ENCODE measurements at places on chromosomes 7 and 10. TPM values are rescaled to one million over a fixed set of nuclear protein-coding genes. Genes with fewer than 3 reads are reported as not detected.
A peak's percentile ranks its signal among the peaks of the same experiment; 100 is the strongest.

ALDH18A1 gene
- total RNA-seq, result 172 TPM

DNA sequence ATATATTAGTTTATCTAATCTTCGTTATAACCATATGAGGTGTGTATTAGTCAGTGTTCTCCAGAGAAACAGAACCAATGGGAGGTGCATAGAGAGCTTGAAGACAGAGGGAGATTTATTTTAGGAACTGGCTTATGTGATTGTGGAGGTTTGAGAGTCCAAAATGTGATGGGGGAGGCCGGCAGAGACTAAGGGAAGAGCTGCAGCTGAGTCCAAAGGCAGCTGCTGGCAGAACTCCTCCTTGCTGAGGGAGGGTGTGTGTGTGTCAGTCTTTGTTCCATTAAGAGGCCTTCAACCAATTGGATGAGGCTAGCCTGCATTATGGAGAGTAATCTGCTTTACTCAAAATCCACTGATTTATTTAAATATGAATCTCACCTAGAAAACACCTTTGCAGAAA, 165.1 kb downstream of the SH3PXD2A start:
- DNase-seq, result no peak
- no peak overlapping the region for H3K27ac ChIP-seq
- H3K27me3 ChIP-seq, result peaks cover 41% of the 10 kb centered on the region
- no peaks in the 10 kb centered on the region for H3K36me3 ChIP-seq

DNA sequence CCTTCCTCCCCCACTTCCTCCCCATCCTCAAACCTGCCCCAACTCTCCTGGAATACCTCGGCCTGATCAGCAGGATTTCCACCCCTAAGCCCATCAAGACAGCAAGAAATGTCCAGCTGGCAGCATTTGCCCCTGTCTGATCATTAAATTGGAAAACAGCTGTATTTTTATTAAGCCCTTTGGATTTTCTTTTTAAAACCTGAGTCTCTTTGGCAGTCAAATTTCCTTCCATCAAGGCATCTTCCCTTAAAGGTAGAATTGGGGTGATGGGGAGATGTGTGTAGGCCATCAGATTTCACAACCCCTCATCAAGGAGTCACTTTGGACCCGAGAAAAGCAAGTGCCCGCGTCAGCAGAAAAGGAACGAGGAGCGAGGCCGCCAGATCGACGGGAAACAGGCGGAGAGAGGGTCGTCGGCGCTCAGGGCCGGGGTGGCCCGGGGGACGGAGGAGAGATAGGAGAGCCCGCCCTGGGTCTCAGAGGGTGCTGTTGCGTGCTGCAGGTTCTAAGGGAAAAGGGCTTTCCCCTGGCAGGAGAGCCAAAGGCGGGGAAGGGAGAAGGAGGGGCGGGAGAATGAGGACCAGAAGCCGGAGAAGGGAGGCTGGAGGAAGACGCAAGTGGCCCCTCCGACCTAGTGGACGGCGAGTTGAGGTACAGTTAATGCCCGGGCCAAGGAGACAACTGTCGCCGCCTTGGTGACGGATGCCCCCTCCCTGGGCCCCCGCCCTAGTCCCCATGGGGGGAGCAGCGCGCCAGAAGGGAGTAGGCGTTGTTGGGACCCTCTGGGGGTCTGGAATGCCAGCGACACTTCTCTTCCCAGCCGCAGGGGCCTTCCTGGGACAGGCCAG, 11.5 kb upstream of the GATA3 start:
- no peak for DNase-seq
- H3K27ac ChIP-seq, result no peak overlapping the region
- H3K4me1 ChIP-seq, result peaks cover 6% of the 10 kb centered on the region

DNA sequence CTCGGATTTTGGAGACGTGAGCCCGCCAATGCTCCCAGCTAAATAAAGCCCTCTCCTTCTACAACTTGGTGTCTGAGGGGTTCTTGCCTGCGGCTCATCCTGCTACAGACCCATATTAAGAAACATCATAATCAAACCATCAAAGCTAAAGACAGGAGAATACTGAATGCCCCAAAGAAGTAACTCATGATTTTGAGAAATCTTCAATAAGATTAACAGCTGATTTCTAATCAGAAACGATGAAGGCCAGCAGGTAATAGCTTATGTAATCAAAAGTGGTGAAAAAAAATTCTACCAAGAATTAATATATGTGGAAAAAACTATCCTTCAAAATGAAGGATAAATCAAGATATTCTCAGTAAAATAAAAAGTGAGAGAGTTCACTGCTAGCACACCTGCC, 130.3 kb downstream of the DNAJC1 start:
- H3K27ac ChIP-seq, result no peak overlapping the region
- no peaks in the 10 kb centered on the region for H3K4me1 ChIP-seq
- DNase-seq, result no peak
- H3K36me3 ChIP-seq, result peaks cover 43% of the 10 kb centered on the region
- H3K27me3 ChIP-seq, result no peaks in the 10 kb centered on the region

VAX1 gene
- total RNA-seq, result 0.23 TPM

DNA sequence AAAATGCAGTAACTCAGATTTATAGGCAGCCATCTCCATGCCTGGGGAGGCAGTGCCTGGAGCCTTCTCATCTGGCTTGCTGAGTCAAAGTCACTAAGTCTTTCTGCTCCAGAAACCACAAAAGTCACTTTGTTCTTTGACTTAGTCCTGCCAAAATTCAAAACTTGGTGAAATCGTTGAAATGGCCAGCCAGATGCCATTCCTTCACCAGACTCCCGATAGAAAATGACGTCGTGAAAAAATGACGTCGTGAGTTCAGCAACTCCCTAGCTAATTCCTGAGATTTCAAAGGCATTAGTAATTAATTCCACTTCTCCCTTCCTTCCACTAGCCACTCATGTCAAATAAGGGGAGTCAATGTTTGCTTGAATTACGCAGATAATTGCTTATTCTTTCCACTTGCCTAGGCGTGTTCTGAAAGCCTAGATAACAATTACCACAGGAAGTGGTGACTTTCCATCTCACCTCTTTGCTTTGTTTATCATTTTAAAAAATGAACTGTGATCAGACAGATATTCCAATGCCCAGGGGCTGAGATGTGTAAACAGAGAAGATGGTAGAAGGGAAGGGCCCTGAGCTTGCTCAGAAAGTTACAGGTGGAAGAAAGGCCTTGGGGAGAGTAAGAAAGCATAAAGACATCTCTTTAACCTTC, 48.5 kb upstream of the OSBPL3 start:
- no peak overlapping the region for H3K4me3 ChIP-seq
- no peak overlapping the region for H3K27ac ChIP-seq
- no peak for DNase-seq
- no peaks in the 10 kb centered on the region for H3K27me3 ChIP-seq

CACNB2 gene
- total RNA-seq, result 2.2 TPM

DNA sequence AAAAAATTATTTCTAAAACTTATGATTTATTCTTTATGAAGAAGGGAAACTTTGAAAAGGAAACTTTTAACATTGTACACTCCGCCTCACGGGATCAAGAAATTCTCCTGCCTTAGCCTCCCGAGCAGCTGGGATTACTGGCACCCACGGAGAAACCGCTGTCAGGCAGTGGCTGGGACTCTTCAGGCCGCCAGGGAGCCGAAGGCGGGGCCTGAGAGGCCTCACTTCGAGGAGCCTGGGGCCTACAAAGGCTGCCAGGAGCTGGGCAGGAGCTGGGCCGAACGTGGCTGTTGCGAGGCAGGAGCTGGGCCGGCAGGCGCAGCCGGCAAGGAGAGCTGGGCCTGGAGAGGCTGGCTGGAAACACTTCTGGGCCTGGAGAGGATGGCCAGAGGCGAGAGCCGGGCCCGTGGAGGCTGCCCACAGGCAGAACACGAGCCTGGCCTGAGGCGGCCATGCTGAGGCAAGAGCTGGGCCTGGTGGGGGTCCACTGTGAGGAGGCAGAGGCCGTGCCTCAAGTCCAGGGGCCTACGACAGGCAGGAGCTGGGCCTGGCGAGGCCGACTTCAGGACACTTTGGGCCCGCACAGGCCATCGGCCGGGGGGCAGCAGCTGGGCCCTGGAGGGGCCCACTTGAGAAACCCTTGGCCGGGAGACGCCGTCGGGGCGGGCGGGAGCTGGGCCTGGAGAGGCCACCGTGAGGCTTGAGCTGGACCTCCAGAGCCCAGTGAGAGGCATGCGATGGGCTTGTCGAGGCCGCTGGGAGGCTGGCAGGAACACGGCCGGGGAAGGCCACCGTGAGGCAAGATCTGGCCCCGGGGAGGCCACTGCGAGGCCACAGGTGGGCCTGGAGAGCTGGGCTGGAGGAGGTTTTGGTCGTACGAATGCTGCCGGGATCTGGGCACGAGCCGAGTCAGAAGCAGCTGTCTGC, 23.7 kb downstream of the MDH2 start:
- no peaks in the 10 kb centered on the region for H3K36me3 ChIP-seq
- H3K27ac ChIP-seq, result peak overlapping the region; percentile 67
- no peaks in the 10 kb centered on the region for H3K27me3 ChIP-seq
- no peak for DNase-seq

DNA sequence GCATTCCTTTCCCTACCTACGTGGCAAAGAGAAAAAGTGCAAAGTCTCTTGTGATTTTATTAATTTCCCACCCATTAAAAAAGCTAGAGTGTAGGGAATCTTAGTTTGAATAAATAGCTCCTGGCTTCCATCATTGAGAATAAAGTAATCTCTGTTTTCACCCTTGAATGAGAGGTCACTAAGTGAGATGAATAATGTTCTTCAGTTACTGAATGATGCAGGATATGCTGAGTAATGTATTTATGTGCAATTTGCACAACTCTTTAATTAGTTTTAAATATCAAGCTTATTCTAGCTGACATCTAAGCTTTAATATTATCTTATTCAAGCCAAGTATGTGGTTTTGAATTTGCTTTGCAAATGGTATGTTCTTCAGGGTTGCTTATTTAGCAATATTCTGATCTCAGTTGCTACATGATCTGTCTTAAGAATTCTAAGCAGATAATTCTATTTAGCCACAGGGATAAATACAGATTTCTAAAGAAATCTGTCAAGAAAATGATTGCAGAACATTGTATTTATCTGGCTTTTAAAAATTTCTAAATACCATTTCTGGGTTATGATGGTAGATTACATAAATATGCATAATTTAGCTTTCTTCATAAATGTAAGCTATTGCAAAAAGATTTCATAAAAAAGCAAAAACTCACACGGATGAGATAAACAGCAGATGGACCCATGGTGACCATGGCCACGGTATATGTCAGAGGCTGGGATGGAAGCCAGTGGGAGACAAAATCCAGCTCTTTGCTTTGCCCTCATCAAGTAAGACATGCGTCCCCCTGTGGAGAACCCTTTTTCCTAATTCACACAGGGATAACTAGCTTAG, 141.0 kb downstream of the MACC1 start:
- no peaks in the 10 kb centered on the region for H3K36me3 ChIP-seq
- H3K4me3 ChIP-seq, result no peak overlapping the region
- H3K27me3 ChIP-seq, result no peaks in the 10 kb centered on the region
- H3K27ac ChIP-seq, result no peak overlapping the region
- DNase-seq, result no peak
- peaks cover 4% of the 10 kb centered on the region for H3K4me1 ChIP-seq

SRRM3 gene
- total RNA-seq, result 4.9 TPM

GRCh38 chr7:98107313-98107721, 655 bp downstream of the LMTK2 start:
- no peaks in the 10 kb centered on the region for H3K27me3 ChIP-seq
- H3K4me3 ChIP-seq, result peak overlapping the region; percentile 87
- peak overlapping the region; percentile 22 for H3K27ac ChIP-seq
- DNase-seq, result no peak
- H3K36me3 ChIP-seq, result no peaks in the 10 kb centered on the region

SPDYE5 gene
- not detected for total RNA-seq

ZNF804B gene
- not detected for total RNA-seq

DNA sequence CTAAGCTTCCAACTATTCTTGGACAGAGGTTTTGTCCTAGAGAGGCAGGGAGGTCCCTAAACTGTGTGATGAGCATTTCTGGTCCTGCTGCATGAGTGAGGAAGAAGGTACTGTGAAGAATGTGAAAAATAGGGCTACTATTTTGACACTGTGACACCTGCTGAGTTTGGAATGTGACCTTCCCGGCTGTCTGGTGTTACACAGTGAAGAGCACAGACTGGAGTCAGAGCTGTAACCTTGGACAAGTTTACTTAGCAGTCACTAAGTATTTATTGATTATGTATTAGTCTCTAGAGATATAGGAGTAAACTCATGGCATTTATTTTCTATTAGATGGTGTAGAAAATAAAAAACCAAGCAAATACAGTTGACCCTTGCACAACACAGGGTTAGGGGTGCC, 12.3 kb downstream of the GOLGA7B start:
- DNase-seq, result no peak
- H3K4me3 ChIP-seq, result no peak overlapping the region
- H3K4me1 ChIP-seq, result no peaks in the 10 kb centered on the region
- peaks cover 50% of the 10 kb centered on the region for H3K27me3 ChIP-seq

- H3K27ac ChIP-seq, result no peak overlapping the region
- peaks cover 17% of the 10 kb centered on the region for H3K36me3 ChIP-seq
- no peak for DNase-seq
- H3K4me1 ChIP-seq, result no peaks in the 10 kb centered on the region
- H3K4me3 ChIP-seq, result no peak overlapping the region
These were observed 39.0 kb upstream of the ADRA2A start for GRCh38 chr10:111037858-111038257.

SPDYE11 gene
- not detected for total RNA-seq

GRCh38 chr10:117884093-117884492, 162.6 kb downstream of the RAB11FIP2 start:
- H3K36me3 ChIP-seq, result no peaks in the 10 kb centered on the region
- peaks cover 2% of the 10 kb centered on the region for H3K27me3 ChIP-seq
- no peak overlapping the region for H3K27ac ChIP-seq
- DNase-seq, result no peak
- no peak overlapping the region for H3K4me3 ChIP-seq

ASNS gene
- total RNA-seq, result 63.0 TPM

DNA sequence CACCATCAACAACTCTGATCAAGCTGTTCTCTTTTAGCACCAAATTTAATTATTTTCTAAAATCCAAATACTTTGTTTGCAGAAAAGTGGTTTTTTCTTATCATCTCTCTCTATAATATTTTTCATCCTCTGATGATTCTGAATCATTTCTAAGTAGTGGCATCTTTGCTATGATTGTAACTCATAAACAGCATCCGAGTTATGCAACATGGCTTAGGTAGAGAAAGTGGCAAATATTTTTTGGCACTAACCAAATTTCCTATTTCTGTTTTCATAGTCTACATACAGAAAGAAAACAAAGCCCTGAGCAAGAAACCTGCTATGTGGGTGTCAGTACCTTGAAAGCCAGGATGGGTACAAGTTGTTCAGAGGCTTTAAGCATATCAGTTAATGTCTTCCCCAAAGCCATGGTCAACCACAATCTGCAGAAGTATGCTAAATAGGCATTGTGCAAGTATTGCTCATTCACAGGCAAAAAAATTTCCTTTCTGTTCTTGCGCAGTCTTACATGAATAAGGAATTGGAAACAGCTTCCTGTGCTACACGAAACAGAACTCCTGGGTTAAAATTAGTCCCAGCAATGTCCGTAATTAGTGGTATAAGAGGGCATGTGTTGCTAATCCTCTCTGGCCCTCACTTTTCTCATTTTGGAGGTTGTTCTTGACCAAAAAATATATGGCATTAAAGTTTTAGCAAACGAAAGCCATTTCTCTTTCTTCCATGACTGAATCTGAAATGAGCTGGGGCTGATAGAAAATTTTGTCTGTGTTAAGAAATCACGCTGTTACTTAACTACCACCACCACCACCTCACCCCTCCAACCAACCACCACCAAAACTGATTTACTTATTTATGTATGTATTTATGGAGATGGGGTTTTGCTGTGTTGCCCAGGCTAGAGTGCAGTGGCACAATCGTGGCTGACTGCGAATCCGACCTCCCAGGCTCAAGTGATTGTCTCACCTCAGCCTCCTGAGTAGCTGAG, 325.6 kb upstream of the MAGI2 start:
- no peak overlapping the region for H3K4me3 ChIP-seq
- no peak for DNase-seq
- no peaks in the 10 kb centered on the region for H3K27me3 ChIP-seq

- DNase-seq, result no peak
- H3K4me3 ChIP-seq, result no peak overlapping the region
- H3K27ac ChIP-seq, result no peak overlapping the region
- H3K36me3 ChIP-seq, result no peaks in the 10 kb centered on the region
These were observed 215.9 kb downstream of the RAB11FIP2 start for GRCh38 chr10:117830787-117831212.

Data from neural crest cell (in vitro differentiated cells).